ENCODE measurements at places on chromosomes 2 and 18.

DNA sequence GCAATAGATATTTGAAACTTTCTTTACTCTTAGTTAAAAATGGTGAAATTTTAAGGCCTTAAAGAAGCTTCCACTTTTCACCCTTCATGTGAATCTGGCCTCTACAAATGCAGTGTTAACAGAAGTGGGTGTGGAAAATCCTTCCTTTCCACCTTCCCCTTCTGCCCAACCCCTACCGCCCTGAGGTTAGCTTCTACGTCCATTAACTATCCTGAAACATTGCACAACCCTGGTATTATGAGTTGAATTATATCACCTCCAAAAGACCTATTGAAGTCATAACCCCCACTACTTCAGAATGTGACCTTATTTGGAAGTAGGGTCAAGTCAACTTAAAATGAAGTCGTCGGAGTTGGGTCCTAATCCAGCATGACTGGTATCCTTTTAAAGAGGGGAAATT is 80.8 kb upstream of the ACSL3 start:
- DNase-seq: no peak

- DNase-seq: no peak
These were observed 118.2 kb upstream of the IL1R2 start for GRCh38 chr2:101873543-101873942.

DNA sequence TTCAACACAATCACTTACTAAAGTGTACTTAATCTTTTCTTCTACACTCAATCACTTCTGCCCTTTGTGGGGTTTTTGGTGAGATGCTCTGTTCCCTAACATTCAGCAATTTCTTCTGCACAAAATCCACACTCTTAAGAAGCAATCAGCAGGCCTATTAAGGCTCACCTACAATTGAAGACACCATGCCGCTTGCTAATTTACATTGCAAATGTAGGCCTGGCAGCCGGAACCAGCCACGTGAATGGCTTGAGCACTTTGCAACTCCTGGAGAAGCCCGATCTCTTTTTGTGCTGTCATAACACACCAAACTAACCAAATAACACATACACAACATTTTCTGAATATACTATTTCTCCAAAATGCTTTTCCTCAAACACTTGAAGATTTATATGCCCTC is 66.3 kb downstream of the NYAP2 start:
- DNase-seq: no peak

DNA sequence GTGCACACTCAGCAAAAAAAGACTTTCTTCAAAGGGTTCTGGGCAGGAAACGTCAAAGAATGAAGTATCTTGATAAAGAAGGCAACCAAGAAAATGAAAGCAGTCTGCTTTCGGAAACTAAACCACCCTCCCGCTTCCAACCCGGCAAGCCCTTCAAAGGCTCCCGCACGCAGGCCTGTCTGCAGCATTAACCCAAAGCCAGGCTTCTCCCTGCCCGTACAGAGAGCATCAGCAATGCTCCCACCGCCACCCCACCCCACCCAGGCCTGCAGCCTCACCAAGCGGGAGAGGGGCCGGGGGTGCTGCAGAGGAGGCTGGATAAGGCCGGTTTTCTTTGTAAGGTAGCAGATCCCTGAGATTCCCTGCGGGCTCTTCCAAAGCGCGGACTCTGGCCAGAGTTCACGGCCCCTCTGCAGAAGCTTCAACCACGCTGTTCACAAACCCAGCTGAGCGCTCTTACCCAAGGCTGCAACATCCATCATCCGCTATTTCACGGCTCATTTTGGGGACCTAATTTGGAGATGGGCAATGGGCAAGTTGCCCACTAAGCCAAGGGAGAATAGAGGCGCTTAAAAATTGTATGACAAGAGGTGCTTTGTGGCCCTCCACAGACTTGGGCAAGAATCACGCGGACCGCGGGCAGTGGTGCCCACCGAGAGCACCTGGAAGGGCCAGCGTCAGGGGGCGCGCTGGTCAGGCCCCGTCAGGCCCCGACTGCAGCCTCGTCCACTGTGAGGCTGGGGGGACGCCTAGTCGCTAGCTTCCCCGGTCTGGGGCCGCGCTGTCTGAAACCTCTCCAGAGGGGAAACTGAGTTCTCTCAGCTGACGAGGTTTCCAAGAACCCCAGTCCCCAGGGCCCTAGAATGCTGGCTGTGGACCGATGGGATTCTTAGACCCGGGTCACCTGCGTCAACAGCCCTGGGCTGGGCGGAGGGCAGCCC is 225.4 kb upstream of the ID2 start:
- peak; percentile 61 for DNase-seq

GRCh38 chr18:72840109-72840508 is 27.7 kb downstream of the NETO1 start:
- DNase-seq: no peak

DNA sequence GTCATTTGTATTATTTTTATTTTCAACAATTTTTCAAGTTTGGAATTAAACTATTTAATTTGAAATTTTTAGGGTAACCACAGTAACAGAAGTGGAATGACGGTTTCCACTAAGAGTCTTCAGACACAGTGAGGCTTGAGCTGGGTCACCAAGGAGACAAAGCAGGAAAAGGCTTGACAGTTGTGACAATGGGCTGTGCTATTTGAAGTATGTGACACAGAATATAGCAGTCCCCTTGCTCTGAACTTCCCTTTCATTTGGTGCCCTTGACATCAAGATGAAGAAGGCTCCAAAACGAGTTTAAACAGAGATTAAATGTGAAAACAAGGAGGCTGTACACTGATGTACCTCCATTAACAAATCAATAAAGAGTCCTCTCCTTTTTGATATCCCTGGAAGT is 265.4 kb upstream of the DLGAP1 start:
- no peak for DNase-seq
